ENCODE measurements at places on chromosomes 12 and 14.

- DNase-seq: no peak
Measured at GRCh38 chr12:27221625-27222387, 22.3 kb upstream of the STK38L start.

DNA sequence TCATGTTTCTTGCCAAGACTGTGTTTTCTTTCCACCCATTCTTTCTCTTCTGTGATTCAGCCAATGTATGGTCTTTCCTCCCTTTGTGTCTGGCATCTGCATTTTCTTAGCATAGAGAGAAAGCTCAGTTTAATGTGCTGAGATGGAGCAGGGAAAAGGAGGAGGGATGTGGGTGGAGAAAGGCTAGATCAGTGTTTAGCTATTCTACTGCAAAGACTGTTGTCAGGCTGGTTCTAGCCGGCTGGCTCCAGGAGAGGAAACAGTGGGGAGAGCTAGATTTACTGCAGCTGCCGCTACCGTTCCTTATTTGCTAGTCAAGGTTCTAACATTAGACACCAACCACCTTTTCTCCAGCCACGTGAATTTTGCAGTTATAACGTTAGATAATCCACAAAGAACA is 5.2 kb upstream of the RIMKLB start:
- no peak for DNase-seq

- DNase-seq: no peak
Measured at GRCh38 chr12:131628023-131628740, 82.7 kb upstream of the SFSWAP start.

DNA sequence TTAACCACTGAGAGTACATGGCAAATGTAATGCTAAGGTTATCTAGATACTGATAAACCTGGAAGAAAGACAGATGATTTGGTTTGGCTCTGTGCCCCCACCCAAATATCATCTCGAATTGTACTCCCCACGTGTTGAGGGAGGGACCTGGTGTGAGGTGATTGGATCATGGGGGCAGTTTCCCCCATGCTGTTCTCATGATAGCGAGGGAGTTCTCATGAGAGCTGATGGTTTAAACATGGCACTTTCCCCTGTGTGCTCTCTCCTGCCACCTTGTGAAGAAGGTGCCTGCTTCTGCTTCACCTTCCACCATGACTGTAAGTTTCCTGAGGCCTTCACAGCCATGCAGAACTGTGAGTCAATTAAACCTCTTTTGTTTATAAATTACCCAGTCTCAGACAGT is 14.2 kb downstream of the NOXRED1 start:
- DNase-seq: no peak

DNA sequence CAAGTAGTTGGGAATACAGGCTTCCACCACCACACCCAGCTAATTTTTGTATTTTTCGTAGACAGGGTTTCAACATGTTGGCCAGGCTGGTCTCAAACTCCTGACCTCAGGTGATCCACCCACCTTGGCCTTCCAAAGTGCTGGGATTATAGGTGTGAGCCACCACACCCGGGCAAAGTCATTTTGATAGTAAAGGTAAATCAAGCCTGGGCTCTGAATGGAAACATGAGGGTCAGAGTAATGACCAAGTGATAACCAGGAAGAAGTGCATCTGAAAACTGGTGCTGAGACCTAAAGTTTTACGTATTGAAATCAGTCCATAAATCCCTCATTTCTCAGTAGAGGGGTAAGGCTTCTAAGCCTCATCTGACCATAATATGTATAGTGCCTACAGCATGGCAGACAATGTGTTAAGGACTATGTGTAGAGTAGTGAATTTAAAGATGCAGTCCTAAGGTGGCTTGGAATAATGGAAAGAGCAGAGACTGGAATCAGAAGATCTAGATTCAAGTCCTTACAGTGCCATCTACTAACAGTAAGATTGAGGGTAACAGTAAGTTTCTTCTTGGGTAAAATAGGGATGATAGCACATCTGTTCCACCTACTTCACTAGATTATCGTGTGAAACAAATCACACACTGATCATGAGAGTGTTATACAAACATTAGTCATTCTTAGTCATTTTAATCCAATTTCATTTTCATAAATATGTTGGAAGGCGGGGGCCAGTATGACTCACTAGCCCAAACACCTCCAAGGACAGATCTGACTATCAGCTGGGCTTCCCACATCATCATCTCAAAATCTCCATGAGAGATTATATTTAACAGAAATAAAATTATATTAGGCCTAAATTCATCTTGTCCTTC is 11.2 kb downstream of the MAP4K5 start:
- DNase-seq: peak; percentile 54

GRCh38 chr12:3337944-3338343 is 153.1 kb upstream of the PRMT8 start:
- no peak for DNase-seq

- no peak for DNase-seq
Measured at GRCh38 chr12:12646483-12647072, 34.9 kb downstream of the CREBL2 start.

- DNase-seq: no peak
Measured at GRCh38 chr14:77623201-77623600, 6.8 kb upstream of the SPTLC2 start.

GRCh38 chr14:75109877-75110276 is 17.0 kb downstream of the NEK9 start:
- DNase-seq: no peak

- DNase-seq: no peak
Measured at GRCh38 chr12:63985456-63985855, 141.0 kb downstream of the SRGAP1 start.

DNA sequence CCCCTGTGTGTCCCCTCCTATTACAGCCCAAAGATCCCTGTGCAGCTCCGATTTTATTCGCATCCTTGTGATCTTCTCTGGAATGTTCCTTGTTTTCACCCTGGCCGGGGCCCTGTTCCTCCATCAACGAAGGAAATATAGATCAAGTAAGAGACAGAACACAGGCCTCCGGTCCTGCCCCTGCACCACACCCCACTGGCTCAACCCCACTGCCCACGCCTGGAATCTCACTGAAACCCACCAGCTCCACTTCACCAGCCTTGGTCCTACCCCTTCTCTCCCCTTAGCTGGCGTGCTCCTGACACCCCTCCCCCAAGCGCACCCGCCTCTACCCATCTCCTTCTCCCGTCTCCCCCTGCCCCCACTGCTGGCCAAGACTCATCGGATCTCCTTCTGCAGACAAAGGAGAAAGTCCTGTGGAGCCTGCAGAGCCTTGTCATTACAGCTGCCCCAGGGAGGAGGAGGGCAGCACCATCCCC is 934 bp upstream of the TAPBPL start:
- no peak for DNase-seq

GRCh38 chr14:33916663-33917565 is 34.0 kb downstream of the EGLN3 start:
- DNase-seq: no peak

- DNase-seq: no peak
Measured at GRCh38 chr14:74965486-74966153, 10.2 kb upstream of the PGF start.

DNA sequence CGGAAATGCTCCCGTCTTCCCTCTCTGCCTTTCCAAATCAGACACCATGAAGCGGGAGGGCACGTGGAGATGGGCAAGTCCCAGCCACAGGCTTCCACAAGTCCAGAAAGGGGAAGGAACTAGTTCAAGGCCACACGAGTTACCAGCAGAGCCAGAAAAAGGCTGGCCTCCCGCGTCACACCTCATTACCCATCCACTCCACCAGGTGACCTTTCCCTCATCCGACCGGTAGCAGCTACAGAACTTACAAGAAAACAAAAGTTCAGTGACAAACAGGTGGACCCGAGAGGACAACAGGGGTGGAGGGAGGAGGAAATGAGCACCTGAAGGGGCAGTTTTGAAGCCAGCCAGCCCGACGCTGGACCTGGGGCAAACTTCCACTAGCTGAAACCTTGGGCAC is 46.9 kb downstream of the CHGA start:
- DNase-seq: no peak

GRCh38 chr12:48862760-48863159 is 2.9 kb downstream of the RND1 start:
- DNase-seq: no peak

GRCh38 chr14:101499513-101499912 is 61.8 kb upstream of the DIO3 start:
- DNase-seq: no peak

DNA sequence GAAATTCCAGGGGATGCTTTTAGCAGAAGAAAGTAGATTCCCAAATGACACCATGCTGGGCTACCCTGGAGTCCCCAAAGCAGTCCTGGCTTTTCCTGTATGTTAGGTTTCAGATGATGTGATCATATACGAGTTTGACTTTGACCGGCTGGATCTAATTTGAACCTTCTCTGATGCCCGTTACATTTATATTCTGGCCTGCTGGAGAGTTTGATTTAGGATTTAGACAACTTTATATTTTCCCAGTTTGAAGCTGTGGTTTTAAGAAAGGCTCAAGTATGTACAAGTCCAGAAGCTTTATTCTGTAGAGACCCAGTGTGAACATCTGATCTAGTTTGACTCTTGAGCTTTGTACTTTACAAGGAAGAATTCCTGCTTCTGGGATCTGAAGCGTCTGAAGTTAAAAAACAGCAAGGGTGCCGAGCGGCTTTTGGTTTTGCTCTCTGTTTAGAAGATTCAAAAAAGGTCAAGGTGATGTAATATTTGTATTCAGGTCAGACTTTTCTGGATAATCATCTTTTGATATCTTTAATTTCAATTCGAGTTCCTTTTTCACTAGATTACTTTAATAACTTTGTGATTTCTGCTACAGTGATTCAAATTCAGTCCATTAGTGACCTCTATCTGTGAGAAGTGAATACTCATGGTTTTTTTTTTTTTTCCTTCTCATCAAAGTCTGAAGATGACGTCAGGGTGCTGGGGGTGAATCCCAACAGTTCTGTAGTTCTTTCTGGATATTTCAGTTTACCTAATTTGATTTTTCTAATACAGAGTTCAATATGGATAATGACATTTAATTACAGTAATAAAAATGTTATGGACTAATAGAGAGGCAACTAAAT is 6.3 kb downstream of the FLRT2 start:
- DNase-seq: no peak

GRCh38 chr12:93896427-93896826 is 219.3 kb downstream of the CRADD start:
- no peak for DNase-seq

DNA sequence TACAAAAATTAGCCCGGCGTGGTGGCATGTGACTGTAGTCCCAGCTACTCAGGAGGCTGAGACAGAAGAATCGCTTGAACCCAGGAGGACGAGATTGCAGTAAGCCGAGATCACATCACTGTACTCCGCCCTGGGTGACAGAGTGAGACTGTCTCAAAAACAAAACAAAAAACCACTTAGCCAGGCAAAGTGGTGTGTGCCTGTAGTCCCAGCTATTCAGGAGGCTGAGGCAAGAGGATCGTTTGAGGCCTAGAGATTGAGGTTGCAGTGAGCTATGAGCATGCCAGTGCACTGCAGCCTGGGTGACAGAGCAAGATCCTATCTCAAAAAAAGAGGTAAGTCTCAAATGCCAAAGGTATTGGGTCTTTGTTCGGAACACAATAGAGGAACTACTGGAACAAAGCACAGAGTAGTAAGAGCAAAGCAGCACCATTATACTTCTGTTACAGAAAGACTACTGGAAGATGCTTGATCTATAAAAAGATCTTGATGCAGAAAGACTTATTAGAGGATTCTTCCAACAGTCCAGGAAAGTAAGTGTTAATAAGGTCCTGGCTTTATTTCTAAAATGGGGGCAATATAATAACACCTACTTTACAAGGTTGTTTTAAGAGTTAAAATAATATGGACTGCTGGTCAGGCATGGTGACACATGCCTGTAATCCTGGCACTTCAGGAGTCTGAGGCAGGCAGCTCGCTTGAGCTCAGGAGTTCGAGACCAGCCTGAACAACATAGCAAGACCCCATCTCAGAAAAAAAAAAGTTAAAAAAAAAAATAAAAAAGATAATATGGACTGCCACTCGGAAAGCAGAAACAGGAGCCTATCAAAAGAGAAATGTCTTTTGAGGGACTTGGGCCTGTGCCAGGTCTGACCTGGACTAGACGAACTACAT is 29.9 kb downstream of the BTBD7 start:
- no peak for DNase-seq

DNA sequence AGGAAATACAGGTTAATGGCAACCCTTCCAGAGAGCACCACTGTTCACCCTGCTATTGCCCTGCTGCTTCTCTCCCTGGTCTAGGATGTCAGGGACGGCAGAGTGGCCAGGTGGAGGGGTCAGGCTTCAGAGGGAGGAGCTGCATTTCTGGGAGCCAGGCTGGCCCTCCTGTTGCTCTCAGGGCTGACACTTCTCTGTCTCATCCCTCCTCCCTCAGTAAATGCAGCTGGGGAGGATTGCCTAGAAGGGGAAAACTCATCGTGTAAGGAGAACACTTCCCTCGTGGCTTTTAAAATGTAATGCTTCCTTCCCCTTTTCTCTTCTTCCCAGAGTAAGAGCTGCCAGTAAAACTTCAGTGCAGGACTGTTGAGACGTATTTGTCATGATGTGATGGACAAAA is 20.8 kb downstream of the SUSD6 start:
- DNase-seq: no peak

DNA sequence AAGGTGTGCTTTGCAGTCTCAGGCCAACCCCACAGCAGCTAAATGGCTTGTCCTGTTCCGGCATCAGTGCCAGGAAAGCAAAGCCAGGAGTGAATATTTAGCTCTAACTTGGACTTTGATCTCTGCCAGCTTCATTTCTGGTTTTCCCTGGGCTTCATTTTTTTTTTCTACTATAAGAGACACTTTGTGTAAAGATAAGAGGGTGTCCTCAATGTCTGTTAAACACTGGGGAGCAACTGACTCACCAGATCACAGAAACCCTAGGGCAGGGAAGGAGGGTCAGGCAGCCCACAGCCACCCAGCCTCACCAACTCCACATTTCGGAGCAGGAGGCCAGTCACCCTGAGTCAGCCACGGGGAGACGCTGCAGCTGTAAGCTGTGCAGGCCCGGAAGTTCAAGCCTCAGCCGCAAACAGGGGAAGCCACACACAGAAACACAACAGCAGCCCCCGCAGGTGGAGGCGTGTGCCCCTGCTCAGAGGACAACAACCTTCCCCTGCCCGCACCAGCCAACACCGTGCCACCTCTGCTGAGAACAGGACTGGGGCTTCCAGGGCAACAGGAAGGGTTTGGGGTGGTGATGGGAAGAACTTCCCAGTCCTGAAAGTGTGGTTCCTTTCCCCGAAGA is 6.3 kb downstream of the TNFRSF1A start:
- no peak for DNase-seq

GRCh38 chr12:31018790-31019505 is 54.7 kb upstream of the DDX11 start:
- no peak for DNase-seq

GRCh38 chr12:83010169-83010804 is 323.6 kb downstream of the TMTC2 start:
- DNase-seq: no peak
